ENCODE measurements at places on chromosomes 7 and 10. TPM values are rescaled to one million over a fixed set of nuclear protein-coding genes. Genes with fewer than 3 reads are reported as not detected.

HABP2 gene
- total RNA-seq = not detected

GSTO2 gene
- total RNA-seq = 1.00 TPM

PILRA gene
- total RNA-seq = 3.4 TPM

LRRC17 gene
- total RNA-seq = 0.94 TPM

PTN gene
- 17.2 TPM for total RNA-seq

C10orf95 gene
- total RNA-seq = not detected

OR2A7 gene
- total RNA-seq = 0.42 TPM

OR2A1 gene
- not detected for total RNA-seq

- no peak for DNase-seq
These were observed 212.1 kb downstream of the MLLT10 start for GRCh38 chr10:21746118-21746517.

DNA sequence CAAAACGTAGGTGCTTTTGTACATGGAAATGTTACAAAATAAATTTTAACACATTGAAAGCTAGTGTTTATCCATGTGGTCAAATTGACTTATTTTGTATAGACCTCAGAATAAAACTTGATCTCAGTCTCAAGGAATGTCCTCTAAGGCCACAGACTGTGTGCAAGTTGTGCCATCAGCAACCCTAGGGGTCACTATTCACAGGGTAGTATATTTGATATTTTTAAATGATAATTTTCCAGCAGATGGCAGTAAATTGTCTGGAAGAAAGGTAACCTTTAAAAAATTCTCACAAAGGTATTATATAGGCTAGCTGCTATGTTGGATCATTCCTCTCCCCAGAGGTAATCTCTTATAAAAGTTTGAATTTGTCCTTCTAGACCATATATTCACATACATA, 12.9 kb upstream of the SNX10 start:
- DNase-seq = no peak

DNA sequence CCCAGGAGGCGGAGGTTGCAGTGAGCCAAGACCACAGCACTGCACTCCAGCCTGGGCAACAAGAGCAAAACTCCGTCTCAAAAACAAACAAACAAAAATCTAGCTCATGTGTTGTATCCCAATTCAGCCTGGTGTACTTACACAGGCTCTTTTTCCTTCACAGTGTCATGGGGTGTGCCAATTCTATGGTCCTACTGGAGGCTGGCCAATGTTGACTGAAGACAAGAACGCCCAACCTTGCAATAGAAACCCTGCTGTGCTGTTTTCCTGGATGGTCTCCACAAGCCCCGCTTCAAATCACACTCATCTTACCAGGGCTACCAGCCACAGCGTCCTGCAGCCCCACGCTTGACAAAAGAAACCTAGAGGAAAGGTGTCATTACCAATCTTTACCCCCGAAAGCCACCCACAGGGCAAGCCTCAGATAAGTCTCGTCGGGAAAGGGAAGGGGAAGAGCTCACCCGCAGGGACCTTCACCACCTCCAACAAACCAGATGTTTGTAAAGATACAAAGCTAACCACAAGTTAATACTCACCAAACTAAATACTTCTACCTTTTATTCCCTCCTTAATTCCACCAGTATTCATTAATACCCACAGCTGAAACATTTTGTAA, 64.8 kb downstream of the TNS3 start:
- DNase-seq = no peak

GRCh38 chr7:112282476-112283188, 76.1 kb downstream of the ZNF277 start:
- no peak for DNase-seq

DNA sequence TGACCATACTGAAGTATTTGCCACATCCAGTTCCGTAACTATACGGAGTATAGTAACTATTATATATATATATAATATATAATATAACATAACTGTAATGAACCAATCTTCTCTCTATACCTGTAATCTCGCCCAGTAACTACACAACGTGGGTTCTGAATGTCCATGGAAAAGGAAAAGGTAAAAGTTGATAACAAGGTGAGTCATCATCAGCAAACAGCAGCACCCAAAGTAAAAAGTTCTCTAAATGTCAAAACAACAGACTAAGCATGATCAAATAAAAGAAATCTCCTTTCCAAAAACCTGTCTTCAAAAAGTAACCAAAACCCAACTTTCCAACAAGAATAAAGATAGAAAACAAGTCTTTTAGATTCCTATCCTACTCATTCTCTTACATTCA, 42.8 kb downstream of the ELAPOR2 start:
- no peak for DNase-seq

GRCh38 chr7:101664436-101664835, 35.3 kb upstream of the MYL10 start:
- no peak for DNase-seq

GRCh38 chr10:43365001-43365400, 6.4 kb upstream of the FXYD4 start:
- no peak for DNase-seq

DNA sequence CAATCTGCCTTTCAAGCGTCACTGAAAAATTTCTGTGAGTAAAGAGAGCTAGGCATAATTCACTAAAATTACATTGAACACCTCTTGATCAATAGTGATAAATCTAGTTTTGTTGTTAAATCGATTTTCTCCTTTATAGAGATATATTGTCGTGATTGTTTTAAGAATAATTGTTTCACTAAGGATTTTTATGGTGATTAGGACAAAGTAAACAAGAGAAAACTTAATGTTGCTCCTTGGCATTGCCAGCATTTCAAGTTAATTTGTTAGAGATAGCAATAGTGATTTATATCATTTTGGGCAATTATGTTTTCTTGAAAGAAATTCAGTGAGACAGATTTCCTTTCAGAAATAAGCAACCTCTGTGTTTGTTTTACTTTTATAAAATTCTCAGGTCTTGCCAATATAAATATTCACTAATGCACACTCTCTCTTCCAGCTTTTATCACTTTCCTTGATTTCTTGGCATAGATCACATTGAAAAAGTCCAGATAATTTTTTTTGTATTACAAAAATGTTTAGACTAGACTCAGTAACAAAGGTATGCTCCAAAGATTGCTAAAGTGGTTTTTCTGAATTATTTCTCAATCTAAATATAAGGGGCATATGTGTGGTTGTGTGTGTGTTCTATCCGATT, 538.7 kb downstream of the TFEC start:
- DNase-seq = no peak

DNA sequence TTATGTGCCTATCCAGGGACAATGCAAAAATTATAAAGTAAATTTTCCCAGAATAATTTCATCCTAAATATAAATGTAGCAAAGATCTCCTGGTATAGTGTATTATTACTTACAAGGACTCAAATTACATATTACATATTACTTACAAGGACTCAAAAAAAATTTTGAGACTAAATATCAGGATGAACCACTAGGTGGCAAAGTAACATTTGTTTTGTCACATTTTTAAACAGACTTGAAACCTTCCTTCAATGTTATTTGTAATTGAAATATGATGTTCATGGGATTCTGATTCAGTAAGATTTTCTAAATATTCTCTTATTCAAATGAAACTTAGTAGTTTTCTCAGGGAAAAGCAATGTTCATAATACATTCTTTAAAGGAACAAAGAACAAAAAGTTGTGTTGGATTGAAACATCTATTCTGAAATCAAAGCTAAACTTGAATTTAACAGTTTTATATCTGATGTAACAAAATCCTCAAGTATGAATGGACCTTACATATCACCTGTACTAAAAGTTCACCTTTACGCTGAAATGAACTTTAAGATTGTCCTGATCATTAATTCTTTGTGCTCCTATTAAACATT, 74.3 kb upstream of the GNAI1 start:
- DNase-seq = no peak

GRCh38 chr7:50908628-50909290, 126.1 kb upstream of the GRB10 start:
- no peak for DNase-seq

GRCh38 chr10:122981066-122981464, 864 bp downstream of the PSTK start:
- DNase-seq = no peak

GRCh38 chr7:27901028-27901760, 161.2 kb downstream of the TAX1BP1 start:
- no peak for DNase-seq

GRCh38 chr10:131586958-131587357, 275.4 kb upstream of the TCERG1L start:
- no peak for DNase-seq

DNA sequence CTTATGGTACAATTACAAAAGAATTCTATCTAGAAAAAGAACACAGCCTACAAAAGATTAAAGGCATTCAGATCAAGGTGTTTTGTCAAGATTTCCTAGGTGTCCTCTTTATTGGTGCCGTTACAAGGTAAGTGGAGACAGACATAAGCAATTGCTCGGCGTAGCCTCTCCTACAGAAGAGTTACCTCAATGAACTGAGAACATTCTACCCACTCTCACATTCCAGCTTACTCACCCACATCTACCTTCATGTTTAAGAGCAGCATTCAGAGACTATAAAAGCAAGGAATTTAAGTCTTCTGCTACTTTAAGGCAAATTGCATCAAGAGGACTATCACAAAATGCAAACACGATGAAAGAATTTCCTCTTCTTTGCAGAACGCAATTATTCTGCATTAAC, 29.5 kb downstream of the MPP7 start:
- DNase-seq = no peak

GRCh38 chr10:33129996-33130386, 172.0 kb upstream of the ITGB1 start:
- no peak for DNase-seq
